ENCODE measurements at places on chromosomes 11 and 22.
A peak's percentile ranks its signal among the peaks of the same experiment; 100 is the strongest.

- no peak for DNase-seq
Observed at GRCh38 chr11:66892911-66893310, 36.0 kb downstream of the LRFN4 start.

GRCh38 chr11:82890936-82891335 lies 9.3 kb downstream of the PRCP start:
- no peak for DNase-seq

GRCh38 chr22:47605886-47606285 lies 843.4 kb downstream of the TBC1D22A start:
- peak; percentile 62 for DNase-seq

GRCh38 chr11:35223991-35224390 lies 85.0 kb downstream of the CD44 start:
- no peak for DNase-seq

- no peak for DNase-seq
Observed at GRCh38 chr11:126111458-126112116, 48.9 kb upstream of the CDON start.

DNA sequence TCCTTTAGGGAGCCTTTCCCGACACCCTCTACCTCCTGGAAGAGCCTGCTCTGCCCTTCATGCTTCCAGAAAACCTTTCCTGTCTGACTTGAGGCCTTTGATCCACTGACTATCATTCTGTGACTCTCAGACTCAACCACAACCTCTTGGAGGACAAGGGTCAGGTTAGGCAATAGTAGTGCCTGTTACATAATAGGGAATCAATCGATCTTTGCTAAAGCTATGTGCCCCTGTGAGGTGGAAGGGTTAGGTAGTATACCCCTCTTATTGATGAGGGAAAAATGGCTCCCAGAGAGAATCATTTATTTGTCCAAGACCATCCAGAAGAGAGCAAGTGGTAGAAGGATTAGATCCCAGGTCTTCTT lies 16.2 kb downstream of the KCNC1 start:
- no peak for DNase-seq

- no peak for DNase-seq
Observed at GRCh38 chr11:90428836-90429235, 206.0 kb upstream of the CHORDC1 start.

GRCh38 chr11:82533628-82534327 lies 199.9 kb downstream of the FAM181B start:
- DNase-seq: no peak

DNA sequence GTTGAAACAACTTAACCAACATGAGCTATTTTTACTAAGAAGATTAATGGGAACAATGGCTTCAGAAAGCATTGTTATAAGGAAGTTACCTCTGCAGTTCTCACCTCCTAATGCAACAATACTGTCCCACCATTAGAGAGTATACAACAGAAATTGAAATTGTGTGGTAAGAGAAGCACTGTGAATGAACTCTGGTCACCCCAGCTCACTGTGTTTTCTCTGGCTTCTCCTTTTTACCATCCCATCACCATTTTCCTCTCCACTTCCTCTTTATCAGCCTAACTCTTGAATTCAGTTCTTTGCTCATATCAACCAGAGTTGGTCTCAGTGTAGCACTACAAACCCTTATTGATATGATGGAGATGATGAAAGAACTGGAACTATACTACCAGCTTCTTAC lies 138.0 kb upstream of the POU2AF2 start:
- no peak for DNase-seq

- no peak for DNase-seq
Observed at GRCh38 chr11:131637469-131638175, 267.2 kb downstream of the NTM start.

GRCh38 chr22:38707346-38707745 lies 1.6 kb downstream of the GTPBP1 start:
- DNase-seq: no peak

DNA sequence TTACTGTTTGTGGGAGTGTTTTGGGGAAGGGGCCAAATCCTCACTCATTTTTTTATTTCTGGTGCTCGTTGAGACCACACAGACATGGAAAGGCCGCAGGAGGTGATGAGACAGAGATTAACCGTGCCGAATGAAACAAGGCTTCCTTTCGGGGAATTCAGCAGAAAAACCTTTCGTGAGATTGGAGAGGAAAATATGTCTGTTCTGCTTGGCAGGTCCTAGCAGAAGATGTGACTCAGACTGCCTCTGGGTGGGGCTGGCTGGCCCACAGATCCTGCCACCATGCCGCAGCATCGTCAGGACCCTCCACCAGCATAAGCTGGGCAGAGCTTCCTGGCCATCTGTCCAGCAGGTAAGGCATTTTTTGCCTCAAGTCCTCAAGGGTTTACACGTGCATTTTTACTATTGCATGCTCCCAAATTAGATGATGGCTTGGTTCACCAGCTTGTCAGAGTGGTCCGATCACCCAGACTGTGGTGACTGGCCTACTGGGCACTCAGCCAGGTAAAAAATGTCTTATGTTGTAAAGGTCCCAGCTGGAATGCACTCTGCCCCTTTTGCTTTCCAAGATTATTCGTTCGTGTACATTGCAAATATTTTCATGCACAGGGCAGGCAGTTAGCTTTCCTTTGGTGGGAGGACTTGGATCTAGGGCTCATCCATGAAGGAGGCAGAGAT lies 1.5 kb downstream of the DDB2 start:
- peak; percentile 68 for DNase-seq

DNA sequence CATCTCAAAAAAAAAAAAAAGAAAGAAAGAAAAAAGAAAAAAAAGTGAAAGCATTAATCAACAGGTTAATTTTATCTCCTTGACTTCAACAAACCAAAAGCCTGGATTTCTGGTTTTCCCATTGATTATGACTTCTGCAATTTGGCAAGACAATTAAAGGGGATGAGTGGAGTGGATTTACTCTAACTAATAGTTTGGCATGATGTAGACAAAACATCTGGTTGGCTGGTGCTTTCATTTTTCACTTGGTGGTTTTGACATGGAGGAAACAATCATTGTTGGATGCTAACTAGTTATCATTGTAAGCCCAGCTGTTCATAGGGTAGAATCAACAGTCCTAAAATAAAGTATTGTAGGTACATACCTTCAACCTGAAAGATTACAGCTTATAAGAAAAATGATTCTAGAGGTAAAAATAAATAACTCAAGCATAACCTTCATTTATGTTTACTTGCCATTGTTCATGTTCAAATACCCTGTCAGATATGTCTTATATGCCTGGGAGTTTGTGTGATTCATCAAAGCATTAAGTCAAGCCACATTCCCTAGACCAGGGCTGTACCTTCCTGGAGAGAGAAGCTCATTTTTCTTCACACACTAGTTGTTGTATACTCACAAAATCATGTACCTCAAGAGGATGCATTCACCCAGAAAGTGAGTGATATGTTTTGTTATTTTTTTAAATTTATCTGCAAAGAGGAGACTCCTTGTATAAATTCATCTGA lies 15.1 kb downstream of the FIBIN start:
- no peak for DNase-seq

DNA sequence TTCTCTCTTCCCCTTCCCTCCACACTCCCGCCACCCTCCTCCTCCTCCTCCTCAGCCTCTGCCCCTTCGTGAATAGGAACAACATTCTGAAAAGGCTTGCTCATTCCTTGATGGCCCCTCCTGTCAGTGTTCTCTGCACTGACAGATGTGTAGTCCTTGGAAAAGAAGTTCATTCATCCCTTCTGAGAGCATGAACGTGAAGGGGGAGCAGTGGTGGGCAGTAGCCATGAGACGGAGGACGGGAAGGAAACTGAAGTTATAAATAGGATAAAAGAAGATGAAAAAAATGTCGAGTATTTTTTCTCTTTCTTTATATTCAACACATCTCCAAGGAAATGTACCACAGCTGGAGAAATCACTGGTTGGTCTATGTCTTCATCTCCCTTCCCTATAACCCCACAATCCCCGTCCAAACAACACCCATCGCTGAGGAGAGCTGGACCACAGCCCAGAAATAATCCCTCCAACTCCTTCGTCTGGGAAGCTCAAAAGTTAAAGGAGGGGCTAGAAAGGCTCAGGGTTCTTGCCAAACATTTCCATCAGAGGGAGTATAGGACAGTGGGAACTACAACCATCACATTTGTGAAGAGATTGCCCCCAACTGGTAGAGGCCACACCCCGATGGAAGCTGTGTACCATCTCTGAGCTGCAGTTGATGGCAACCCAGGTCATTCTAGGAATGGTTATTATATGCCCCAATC lies 33.5 kb downstream of the ETS1 start:
- no peak for DNase-seq

- no peak for DNase-seq
Observed at GRCh38 chr11:119885861-119886567, 157.0 kb upstream of the NECTIN1 start.

GRCh38 chr22:27113641-27114040 lies 456.3 kb downstream of the MIAT start:
- DNase-seq: no peak

DNA sequence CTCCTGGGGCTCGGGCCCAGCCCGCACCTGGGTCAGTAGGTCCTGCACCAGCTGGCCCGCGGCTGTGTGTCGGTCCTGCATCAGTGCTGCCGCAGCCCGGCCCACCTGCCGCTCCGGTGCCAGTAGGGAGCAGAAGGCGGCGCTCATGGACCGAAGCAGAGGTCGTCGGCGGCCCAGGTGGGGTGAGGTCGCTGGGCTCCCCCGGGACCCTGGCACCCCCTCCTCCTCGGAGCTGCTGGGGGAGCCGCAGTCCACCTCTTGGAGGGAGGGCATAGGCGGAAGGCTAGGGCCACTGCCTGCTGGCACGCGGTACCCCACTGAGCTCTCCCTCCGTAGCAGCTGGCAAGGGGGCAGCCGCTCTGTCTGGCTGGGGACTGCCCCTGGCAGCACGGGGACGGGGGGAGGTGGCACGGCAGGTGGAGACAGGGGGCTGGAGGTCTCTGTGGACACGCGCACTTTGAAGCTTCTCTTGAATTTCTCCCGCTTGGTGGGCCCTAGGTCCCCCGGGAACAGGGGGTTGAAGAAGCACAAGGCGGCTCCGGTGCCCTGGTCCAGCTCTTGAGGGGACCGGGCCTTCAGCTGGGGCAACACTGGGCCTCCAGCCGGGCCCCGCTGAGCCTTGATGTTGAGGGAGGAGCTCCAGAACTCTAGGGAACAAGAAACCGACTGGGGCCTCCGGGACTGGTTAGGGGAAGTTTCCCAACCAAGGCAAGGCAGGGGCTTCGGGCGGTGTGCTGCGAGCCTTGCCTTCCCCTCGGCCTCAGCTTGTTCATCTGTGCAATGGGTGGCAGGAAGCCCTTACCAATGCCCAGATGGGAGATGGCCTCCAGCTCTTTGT lies 1.4 kb downstream of the RIN1 start:
- DNase-seq: no peak

- DNase-seq: peak; percentile 15
Observed at GRCh38 chr11:128552783-128553661, 34.3 kb downstream of the ETS1 start.

DNA sequence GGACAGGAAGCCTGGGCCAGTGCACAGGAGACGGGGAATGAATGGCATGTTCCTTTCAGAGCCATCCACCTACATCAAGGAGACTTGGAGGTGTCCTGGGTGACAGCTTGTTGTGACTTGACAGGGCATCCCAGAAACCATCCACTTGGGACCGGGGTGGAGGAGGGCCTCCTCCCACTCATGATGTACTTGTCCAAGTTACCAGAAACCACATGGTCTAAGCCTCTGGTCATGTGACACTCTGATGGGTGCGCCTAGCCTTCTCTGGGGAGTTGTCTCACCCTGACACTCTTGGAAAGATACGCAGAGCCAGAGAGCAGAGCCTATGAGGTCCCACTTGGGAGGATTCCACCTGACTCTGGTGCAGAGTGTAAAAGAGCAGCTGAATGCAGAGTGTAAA lies 21.6 kb upstream of the FXYD6 start:
- DNase-seq: no peak

- no peak for DNase-seq
Observed at GRCh38 chr11:36213393-36213840, 75.8 kb downstream of the COMMD9 start.

- DNase-seq: no peak
Observed at GRCh38 chr11:57217053-57217452, 20.0 kb downstream of the APLNR start.

GRCh38 chr11:102251423-102251822 lies 65.9 kb upstream of the BIRC3 start:
- no peak for DNase-seq

- DNase-seq: no peak
Observed at GRCh38 chr22:36281781-36282327, 28.9 kb downstream of the APOL1 start.

- DNase-seq: no peak
Observed at GRCh38 chr22:36351921-36352802, 35.6 kb downstream of the MYH9 start.

- DNase-seq: no peak
Observed at GRCh38 chr22:49216579-49216978, 611.1 kb downstream of the BRD1 start.

DNA sequence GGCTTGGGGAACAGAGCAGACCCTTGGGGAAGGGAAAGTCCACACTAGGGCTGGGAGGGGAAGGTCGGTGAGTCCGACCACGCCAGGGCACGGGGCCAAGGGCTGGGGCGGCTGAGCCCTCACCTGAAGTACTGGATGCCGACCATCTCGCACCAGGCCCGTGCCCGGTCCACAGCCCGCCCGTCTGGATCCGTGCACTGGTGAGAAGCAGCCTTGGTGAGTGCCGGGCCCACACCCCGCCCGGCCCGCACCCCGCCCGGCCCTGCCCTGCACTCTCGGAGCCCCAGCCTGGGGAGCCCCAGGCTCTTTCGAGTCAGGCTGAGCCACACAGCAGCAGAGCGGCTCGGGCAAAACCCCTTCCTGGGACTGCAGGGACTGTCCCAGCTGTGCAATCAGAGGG lies 1.9 kb upstream of the BAIAP2L2 start:
- DNase-seq: no peak

All from RPMI8226 (cell line).